ENCODE measurements at places on chromosomes 3 and 15. TPM values are rescaled to one million over a fixed set of nuclear protein-coding genes. Genes with fewer than 3 reads are reported as not detected.

Gene GATM
- total RNA-seq, result 3.1 TPM

Gene TRAT1
- total RNA-seq, result not detected

Gene SAMMSON
- total RNA-seq, result not detected

Gene ACKR4
- 0.12 TPM for total RNA-seq

- no peak for DNase-seq
Observed at GRCh38 chr3:399647-400046, 203.1 kb downstream of the CHL1 start.

- DNase-seq, result no peak
Observed at GRCh38 chr15:31285772-31286261, 40.8 kb upstream of the KLF13 start.

- no peak for DNase-seq
Observed at GRCh38 chr3:2458816-2459215, 360.1 kb downstream of the CNTN4 start.

GRCh38 chr3:144865948-144866347, 894.3 kb downstream of the DIPK2A start:
- no peak for DNase-seq

GRCh38 chr15:73436613-73437012, 6.4 kb upstream of the REC114 start:
- DNase-seq, result no peak

GRCh38 chr3:185724251-185724650, 100.6 kb downstream of the IGF2BP2 start:
- DNase-seq, result no peak

DNA sequence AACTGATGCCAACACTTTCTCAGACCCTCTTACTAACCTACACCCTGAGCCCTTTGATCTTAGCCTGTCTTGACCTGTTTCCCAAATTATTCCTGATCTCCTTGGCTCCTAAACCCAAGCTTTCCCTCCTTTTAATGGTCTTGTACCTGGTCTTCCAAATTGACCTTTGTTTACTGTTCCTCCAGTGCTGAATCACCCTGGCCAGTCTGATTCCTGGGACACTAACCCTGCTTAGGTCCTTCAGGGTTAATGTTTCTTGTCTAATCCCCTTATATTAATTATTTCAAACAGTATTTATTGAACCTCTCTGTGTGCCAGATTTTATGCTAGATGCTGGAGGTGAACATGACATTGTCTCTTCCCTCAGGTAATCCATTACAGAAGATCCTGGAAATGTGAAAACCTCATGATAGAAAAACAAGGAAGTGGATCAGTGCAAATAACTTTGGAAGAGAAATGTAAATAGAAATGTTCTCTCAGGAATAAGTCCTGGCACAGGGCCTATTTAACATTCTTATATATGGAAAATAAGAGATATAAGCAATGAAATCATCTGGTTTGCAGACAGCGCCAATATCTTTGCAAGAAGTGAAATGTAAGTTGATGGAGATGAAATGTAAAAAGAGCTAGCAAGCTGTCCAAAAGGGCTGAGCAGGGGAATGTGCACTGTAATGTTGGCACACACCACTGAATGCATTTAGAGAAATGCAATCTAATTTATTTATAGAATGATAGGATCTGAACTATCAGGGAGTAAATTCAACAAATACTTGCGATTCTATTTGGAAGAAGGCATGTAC, 20.7 kb downstream of the HGD start:
- no peak for DNase-seq
